ENCODE measurements at places on chromosomes 16 and 17. TPM values are rescaled to one million over a fixed set of nuclear protein-coding genes. Genes with fewer than 3 reads are reported as not detected.

Gene PRPSAP2
- total RNA-seq = 45.6 TPM

DNA sequence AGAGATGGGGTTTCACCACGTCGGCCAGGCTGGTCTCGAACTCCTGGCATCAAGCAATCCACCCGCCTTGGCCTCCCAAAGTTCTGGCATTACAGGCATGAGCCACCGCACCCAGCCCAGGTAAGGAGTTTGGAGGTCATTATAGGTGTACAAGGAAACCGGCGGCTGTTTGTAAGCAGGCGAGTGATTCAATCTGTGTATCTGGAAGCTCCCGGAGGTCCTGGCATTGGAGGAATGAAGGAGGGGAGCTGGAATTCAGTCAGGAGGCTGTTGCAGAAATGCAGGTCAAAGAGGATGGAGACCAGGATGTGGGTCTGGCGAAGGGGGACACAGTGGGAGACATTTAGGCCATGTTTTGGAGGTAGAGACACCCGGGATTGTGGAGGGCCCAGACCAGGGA, 18.8 kb downstream of the CDC42EP4 start:
- peak overlapping the region; percentile 87 for H3K27ac ChIP-seq
- no peaks in the 10 kb centered on the region for H3K36me3 ChIP-seq
- H3K4me3 ChIP-seq = no peak overlapping the region
- H3K27me3 ChIP-seq = no peaks in the 10 kb centered on the region
- H3K4me1 ChIP-seq = peaks cover 13% of the 10 kb centered on the region
- no peak for DNase-seq

GRCh38 chr17:75059369-75060345, 12.6 kb downstream of the KCTD2 start:
- H3K27ac ChIP-seq = peak overlapping the region; percentile 63
- H3K4me3 ChIP-seq = no peak overlapping the region
- no peaks in the 10 kb centered on the region for H3K4me1 ChIP-seq

DNA sequence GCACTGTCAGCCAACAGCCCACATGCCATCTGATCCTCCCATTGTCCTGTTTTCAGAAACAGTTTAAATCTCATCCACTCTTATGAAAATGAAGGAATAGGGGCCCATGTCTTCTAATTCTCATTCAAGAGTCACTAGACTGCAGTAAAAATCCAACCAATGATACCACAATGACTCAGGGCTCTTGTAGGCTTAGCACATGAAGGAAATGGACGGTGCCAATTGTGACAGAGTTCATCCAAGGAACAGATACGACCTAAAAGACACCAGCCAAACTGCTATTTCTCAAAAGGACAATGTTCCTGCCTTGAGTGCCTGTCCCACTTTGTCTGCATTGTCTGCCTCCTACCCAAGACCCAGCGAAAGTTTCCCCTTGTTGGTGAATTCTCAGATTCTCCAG, 204.8 kb upstream of the COX10 start:
- H3K27me3 ChIP-seq = no peaks in the 10 kb centered on the region
- H3K27ac ChIP-seq = no peak overlapping the region
- no peaks in the 10 kb centered on the region for H3K4me1 ChIP-seq
- no peaks in the 10 kb centered on the region for H3K36me3 ChIP-seq
- no peak for DNase-seq

DNA sequence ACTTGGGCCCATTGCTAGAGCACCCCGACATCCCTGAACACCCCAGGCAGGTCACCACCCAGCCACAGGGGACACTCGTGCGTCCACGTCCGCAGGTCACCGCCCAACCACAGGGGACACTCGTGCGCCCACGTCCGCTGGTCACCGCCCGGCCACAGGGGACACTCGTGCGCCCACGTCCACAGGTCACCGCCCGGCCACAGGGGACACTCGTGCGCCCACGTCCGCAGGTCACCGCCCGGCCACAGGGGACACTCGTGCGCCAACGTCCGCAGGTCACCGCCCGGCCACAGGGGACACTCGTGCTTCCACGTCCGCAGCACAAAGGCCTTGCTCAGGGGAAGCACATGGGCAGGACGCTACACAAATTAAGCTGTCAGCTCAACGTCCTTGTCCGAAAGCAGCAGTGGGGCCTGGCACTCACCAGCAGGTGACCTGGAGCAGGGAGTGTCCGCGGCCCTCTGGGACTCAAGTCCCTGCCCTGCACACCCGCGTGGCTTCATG, 17.7 kb downstream of the GALNS start:
- H3K4me3 ChIP-seq = no peak overlapping the region
- H3K36me3 ChIP-seq = no peaks in the 10 kb centered on the region
- H3K27me3 ChIP-seq = no peaks in the 10 kb centered on the region
- no peak overlapping the region for H3K27ac ChIP-seq

GRCh38 chr17:4588391-4588790, 4.1 kb downstream of the SMTNL2 start:
- peak; percentile 41 for DNase-seq
- H3K4me1 ChIP-seq = peaks cover 14% of the 10 kb centered on the region
- no peak overlapping the region for H3K4me3 ChIP-seq
- H3K27me3 ChIP-seq = no peaks in the 10 kb centered on the region

DNA sequence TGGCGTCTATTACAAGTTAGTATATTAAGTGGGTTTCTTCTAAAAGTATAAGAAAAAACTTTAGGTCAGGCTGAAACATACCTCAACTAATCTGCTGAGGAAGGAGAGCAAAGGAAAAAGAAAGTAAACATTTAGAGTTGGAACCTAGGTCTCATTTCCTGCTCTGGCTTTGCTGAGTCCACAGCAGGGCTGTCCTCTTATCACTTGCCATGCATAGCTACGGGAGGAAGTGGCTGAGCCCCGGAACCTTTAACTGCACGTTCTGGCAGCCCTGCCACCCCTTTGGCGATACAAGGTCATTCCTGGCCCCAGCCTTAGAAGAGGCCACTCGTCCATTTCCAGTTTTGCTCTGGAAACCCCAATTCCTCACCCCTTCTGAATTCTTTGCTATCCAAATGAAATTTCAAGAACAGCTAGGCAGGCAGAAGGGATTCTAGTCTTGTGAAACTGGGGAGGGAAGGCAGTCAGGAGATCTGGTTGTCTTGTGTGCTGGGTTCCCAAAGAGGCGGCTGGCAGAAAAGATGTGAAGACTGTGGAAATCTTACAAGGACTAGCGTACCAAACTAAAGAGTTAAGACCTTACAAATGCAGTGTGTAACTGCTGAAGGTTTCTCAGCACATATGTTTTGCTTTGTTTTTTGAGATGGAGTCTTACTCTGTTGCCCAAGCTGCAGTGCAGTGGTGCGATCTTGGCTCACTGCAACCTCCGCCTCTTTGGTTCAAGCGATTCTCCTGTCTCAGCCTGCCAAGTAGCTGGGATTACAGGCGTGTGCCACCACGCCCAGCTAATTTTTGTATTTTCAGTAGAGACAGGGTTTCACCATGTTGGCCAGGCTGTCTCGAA, 19.1 kb downstream of the WIPI1 start:
- no peaks in the 10 kb centered on the region for H3K36me3 ChIP-seq
- H3K4me3 ChIP-seq = no peak overlapping the region
- H3K27me3 ChIP-seq = no peaks in the 10 kb centered on the region
- DNase-seq = no peak
- H3K27ac ChIP-seq = no peak overlapping the region
